Lower leg skin (tissue), 4 donors: ENCODE measurements at places on chromosomes 16 and 17. TPM values are rescaled to one million over a fixed set of nuclear protein-coding genes. Genes with fewer than 3 reads are reported as not detected.

- DNase-seq = peak; percentile 95
Measured at GRCh38 chr17:39738983-39739884, 1.5 kb downstream of the GRB7 start.

GRCh38 chr17:29060475-29060874 is 17.5 kb downstream of the PIPOX start:
- DNase-seq = no peak

- no peak for DNase-seq
Measured at GRCh38 chr17:45414990-45415881, 17.4 kb downstream of the ARHGAP27 start.

GRCh38 chr16:73002866-73003265 is 45.1 kb downstream of the ZFHX3 start:
- DNase-seq = no peak

- peak; percentile 91 for DNase-seq
Measured at GRCh38 chr17:29565643-29566472, 979 bp downstream of the ABHD15 start.

- no peak for DNase-seq
Measured at GRCh38 chr16:81945665-81946064, 65.6 kb downstream of the SDR42E1 start.

- no peak for DNase-seq
Measured at GRCh38 chr17:55451203-55451641, 29.6 kb upstream of the MMD start.

- DNase-seq = no peak
Measured at GRCh38 chr17:1709403-1709951, 700 bp downstream of the TLCD2 start.

DNA sequence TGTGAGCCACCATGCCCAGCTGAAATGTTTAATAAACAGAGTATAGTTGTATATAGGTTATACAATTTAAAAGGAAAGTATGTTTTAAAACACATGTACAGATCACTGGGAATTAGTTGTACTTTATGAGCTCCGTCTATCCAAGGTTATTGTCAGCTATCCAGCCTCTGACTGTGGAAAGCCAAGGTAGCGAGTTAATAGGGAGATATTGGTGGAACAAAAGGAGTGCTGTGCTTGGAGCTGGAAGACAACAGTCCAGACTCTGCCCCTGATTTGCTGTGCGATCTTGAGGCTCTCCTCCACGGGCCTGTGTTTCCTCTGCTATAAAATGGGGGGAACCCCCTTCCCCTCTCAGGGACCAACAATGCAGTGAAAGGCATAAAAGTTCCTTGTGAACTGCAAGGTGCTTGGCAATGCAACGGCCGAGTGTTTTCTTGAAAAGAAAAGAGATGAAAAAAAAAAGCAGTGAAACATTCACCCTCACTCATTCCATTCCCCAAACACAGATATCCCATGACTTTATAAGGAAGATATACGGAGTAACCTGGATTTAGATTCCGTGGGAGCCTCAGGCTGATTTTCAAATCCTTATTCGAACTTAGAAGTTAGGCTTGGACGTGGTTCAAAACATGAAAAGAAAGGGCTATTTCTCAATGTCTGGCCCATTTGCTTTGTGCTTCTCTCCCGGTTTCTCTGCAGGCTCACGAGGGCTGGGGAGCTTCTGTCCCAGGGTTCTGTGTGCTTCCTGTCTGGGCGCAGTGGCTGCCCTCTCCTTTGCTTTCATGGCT is 34.1 kb downstream of the CUEDC1 start:
- DNase-seq = no peak

DNA sequence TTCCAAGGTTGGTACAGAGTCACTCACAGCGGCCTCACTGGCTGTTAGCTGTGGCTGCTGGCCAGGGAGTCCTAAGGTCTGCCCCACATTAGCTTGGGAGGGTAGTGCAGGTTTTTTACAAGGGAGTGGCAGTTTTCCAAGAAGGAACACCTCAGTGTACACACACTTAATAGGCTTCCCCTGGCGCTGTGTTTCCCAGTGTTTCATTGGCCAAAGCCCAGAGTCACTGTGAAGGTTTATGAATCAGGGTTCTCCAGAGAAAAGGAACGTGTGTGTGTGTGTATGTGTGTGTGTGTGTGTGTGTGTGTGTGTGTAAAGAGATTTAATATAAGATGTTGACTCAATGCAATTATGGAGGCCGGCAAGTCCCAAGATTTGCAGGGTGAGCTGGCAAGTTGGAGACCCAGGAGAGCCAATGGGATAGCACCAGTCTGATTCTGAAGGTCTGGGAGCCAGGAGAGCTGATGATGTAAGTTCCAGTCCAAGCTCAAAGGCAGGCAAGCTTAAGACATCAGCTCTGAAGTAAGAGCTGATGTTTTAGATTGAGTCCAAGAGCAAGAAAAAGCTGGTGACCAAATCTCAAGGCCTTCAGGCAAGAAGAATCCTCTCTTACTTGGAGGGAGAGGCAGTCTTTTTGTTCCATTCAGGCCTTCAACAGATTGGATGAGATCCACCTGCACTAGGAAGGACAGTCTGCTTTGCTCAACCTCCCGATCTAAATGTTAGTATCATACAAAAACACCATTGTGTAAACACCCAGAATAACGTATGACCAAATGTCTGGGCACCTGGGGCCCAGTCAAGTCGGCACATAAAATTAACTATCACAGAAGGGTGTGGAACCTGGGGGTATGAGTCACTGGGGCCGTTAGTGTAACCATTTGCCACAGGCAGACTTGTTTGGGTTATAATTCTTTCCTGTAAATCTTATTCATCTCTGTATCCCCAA is 206.8 kb downstream of the PRKCA start:
- no peak for DNase-seq

- peak; percentile 61 for DNase-seq
Measured at GRCh38 chr17:19678581-19679453, 30.3 kb downstream of the ALDH3A2 start.

DNA sequence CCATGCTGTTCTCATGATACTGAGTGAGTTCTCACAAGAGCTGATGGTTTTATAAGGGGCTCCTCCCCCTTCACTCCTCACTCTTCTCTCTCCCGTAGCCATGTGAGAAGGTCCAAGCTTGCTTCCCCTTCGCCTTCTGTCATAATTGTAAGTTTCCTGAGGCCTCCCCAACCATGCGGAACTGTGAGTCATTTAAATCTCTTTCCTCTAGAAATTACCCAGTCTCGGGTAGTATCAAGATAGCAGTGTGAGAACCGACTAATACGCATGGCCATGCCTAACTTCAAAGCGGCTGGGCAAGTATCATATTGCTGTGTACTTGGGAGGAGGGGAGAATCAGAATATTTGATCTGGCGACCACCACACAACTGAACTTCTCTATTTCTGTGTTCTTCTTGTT is 88.3 kb downstream of the PRKCB start:
- no peak for DNase-seq

DNA sequence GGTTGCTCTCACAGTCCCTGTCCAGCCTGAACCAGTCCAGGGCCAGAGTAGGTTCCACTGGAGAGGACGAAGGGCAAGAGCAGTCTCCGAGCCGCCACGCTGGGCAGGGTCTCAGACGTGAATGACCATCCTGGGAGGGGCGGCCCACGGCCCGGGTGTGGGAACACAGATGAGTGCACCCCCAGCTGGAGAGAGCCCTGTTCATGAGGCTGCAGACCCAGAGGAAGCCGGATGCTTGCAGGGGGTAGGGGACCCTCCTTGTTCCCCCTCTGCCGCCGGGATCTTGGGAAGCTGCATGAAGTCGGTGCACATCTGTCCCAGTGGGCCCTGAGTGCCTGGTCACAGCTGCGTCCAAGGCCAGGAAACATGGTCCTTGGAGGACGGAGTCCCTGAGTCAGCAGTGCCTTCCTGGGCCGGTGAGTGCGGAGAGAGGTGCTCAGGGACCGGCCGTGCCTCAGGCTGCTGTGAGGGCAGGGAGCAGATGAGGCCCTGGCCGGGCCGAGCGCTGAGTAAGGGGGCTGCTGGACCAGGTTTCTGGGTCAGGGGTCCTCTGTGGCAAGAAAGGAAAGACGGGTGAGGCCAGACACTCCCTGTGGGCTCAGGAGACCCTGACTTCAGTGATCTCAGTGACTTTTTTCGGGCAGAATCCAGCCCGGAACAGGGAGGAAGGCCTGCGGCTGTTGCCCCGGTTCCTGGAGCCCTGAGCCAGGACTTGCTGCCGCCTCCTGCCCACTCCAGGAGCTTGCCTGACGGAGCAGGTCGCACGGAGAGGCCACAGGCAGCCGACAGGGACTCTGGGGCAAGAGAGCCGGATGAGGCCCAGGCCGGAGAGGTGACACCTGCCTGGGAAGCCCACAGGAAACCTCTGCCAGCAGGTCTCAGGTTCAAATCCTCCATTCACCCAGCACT is 45.8 kb downstream of the ACTG1 start:
- no peak for DNase-seq

DNA sequence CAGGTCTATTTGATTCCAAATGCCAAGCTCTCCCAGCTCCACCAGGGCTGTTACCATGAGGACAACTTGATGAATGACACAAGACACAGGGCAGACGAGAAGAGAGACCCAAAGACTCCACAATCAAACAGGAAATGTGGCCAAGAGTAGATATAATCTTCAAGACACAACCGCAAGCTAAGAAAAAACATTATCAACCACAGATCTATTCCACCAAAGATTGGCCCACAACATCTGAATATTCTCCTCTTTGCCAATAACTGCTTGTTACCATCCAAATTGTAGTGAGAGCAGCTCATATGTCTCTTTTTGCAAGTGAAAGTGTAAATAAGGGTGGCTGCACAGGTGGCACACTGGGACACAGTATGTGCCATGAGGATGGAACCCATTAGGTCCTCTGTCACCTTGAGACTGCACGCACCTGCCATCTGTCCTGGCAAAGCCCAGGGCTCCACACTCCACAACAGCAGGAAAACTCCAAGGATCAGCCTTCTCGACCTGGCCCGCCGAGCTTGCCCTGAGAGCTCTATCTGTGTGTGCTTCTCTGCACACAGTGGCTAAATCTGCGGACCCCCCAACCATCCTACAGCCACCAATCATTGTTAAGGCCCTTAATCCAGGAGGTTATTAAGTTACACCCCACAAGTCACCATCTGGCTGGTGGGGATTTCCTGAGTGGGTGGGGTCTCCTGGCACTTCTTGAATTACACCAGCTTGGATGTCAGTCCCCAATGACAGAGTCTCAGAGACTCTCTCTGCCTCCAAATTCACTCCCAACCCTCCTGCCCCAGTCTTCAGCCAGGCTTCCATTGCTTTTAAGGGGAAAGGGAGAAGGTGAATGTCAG is 50.5 kb downstream of the DYNLRB2 start:
- DNase-seq = no peak

DNA sequence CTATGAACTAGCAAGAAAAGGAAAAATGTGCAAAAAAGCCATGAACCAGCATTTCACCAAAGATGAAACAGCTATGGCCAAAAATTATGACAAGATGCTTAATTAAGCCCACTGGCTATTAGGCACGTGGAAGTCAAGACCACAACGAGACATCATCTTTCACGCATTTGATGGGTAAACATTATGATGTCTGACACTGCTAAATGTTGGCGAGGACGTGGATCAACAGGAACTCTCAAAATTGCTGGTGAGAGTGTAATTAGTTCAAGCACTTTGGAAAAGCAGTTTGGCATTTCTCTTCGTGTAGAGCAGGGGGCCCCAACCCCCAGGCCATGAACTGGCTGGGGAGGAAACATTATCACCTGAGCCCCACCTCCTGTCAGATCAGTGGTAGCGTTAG is 39.6 kb upstream of the ADGRG1 start:
- DNase-seq = no peak

- DNase-seq = no peak
Measured at GRCh38 chr17:12107905-12108304, 87.2 kb downstream of the MAP2K4 start.

DNA sequence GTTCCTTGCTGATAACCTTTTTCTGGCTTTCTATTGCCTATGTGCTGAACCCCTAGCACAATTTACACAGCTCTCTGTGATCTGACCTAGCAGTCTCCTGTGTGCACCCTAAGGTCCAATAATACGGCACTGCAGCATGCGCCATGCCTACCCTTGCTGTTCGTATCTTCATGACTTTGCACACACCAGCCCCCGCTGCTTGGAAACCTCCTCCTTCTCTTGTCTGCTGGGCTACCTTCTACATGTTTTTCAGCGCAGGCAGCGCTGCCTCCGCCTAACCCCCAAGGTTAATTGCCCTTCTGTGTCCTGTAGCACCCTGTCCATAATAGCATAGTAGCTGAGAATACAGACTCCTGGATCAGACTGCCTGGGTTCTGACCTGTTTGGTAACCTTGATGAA is 1.4 kb downstream of the STARD3 start:
- no peak for DNase-seq

DNA sequence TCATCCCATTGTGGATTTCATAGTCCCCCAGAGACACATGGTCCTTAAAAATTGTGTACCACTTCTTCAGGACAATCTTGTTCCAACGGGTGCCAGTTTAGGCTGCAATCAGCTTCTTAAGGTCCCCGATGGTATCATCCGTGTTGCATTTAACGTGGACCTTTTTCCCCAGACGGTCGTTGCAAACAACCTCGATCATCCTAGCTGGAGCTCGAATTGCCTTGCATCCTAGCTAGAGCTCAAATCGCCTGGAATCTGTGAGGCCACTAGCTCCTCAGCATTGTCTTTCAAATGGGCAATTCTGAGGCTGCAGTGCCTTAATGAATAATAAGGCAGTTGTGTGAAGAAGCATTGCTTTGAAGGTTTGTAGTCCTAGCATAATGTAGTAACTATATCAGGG is 37.7 kb upstream of the RHBDL3 start:
- no peak for DNase-seq

DNA sequence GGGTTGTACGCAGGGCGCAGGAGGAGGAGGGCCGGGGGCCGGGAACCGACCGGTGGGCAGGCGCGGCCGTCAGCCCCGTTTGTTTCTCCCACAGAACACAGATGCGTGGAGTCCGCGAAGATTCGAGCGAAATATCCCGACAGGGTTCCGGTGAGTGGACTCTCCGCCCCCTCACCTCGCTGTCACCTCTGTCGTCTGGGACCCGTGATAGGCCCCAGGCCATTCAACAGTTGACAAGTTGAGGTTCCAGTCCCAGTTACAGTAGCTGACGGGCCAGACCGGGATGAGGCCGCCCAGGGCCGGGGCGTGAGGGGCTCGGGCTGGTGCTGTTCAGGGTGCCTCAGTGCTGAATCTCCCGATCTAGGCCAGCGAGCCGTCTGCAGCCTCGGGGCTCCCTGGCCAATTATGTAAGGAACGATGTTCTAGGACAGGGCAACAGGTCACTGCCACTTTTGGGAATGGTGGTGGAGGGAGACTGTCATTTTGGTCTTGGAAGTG is 628 bp downstream of the GABARAPL2 start:
- DNase-seq = no peak

Gene TGFB1I1
- 29.0 TPM for total RNA-seq

Gene LAT
- total RNA-seq = 3.3 TPM

Gene CLEC16A
- 26.8 TPM for total RNA-seq

Gene ZNF263
- 49.6 TPM for total RNA-seq

Gene KRTAP9-9
- total RNA-seq = 94.5 TPM

Gene ABCA10
- total RNA-seq = 2.4 TPM

Gene SBK1
- total RNA-seq = 1.3 TPM

Gene WIPI1
- 64.3 TPM for total RNA-seq

Gene TBC1D3D
- total RNA-seq = 0.19 TPM

Gene ITGAL
- 1.6 TPM for total RNA-seq

Gene UMOD
- not detected for total RNA-seq

Gene DRC7
- total RNA-seq = not detected

Gene TBX2
- total RNA-seq = 9.1 TPM

Gene P2RX5
- total RNA-seq = not detected

Gene NPIPA8
- total RNA-seq = not detected
